ENCODE measurements at places on chromosomes 2 and 18. TPM values are rescaled to one million over a fixed set of nuclear protein-coding genes. Genes with fewer than 3 reads are reported as not detected.

GRCh38 chr2:98664323-98664722 lies 55.9 kb downstream of the UNC50 start:
- no peak overlapping the region for H3K4me3 ChIP-seq
- DNase-seq: no peak
- H3K27ac ChIP-seq: no peak overlapping the region

The CRYGD gene
- total RNA-seq: 0.98 TPM

- no peak for DNase-seq
- no peak overlapping the region for H3K27ac ChIP-seq
- H3K36me3 ChIP-seq: no peaks in the 10 kb centered on the region
- H3K27me3 ChIP-seq: no peaks in the 10 kb centered on the region
- no peaks in the 10 kb centered on the region for H3K4me1 ChIP-seq
Observed at GRCh38 chr2:211860224-211860623, 678.4 kb downstream of the ERBB4 start.

The CPO gene
- total RNA-seq: 1.9 TPM

The KYNU gene
- total RNA-seq: 0.13 TPM

- no peak overlapping the region for H3K27ac ChIP-seq
- no peaks in the 10 kb centered on the region for H3K4me1 ChIP-seq
- H3K36me3 ChIP-seq: no peaks in the 10 kb centered on the region
- H3K27me3 ChIP-seq: no peaks in the 10 kb centered on the region
- DNase-seq: no peak
Observed at GRCh38 chr2:55084641-55085040, 34.4 kb upstream of the RTN4 start.

The TPO gene
- not detected for total RNA-seq

GRCh38 chr2:197867624-197868023 lies 63.2 kb downstream of the PLCL1 start:
- DNase-seq: no peak
- no peaks in the 10 kb centered on the region for H3K27me3 ChIP-seq
- no peak overlapping the region for H3K4me3 ChIP-seq
- peaks cover 3% of the 10 kb centered on the region for H3K4me1 ChIP-seq
- H3K27ac ChIP-seq: no peak overlapping the region

The NCK2 gene
- 65.7 TPM for total RNA-seq

The ALS2 gene
- total RNA-seq: 36.4 TPM

GRCh38 chr2:16693854-16694253 lies 28.2 kb upstream of the CYRIA start:
- H3K4me1 ChIP-seq: no peaks in the 10 kb centered on the region
- no peaks in the 10 kb centered on the region for H3K27me3 ChIP-seq
- no peak for DNase-seq

DNA sequence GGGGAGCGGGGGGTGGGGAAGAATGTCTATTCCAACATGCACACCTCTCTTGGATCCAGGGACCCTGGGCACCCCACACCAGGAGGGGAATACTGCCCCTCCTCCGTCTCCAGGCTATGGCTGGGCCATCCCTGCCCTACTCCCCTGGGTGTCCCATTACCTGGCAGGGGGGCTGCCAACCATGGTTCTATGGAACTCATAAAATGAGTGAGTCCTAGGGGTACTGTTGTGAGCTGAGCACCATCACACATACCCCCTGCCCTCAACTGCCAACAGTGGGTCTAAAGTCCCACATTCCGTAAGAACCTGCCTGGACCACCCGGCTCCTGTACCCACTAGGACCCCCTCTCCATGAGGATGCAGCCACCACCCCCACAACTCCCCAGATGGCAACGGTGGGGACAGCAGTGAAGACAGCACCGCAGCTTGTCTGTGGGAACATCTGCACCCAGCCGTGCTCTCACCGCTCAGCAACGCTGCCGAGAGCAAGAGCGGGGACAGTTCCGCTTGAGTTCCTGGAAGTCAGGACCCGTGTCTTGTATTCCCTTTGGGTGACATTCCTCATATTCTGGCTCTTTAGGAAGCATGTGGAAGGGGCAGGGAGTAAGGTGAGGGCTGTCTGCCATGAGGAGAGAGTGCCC lies 41.5 kb downstream of the BIN1 start:
- no peaks in the 10 kb centered on the region for H3K36me3 ChIP-seq
- no peak overlapping the region for H3K27ac ChIP-seq
- no peak overlapping the region for H3K4me3 ChIP-seq
- DNase-seq: no peak
- H3K4me1 ChIP-seq: no peaks in the 10 kb centered on the region
- no peaks in the 10 kb centered on the region for H3K27me3 ChIP-seq

The LIMS1 gene
- total RNA-seq: 39.0 TPM

The DNAJC5G gene
- 1.4 TPM for total RNA-seq

- no peaks in the 10 kb centered on the region for H3K4me1 ChIP-seq
- H3K27ac ChIP-seq: no peak overlapping the region
- no peaks in the 10 kb centered on the region for H3K27me3 ChIP-seq
- H3K4me3 ChIP-seq: no peak overlapping the region
- DNase-seq: no peak
Observed at GRCh38 chr2:15142069-15142689, 419.0 kb downstream of the NBAS start.
